Activated CD4-positive, alpha-beta T cell treated with anti-CD3 and anti-CD28 coated beads, Interleukin-2, amount 50 U/mL, for 24 hours (primary cell): ENCODE measurements at places on chromosomes 7 and 10.
A peak's percentile ranks its signal among the peaks of the same experiment; 100 is the strongest.

- no peak for DNase-seq
Measured at GRCh38 chr7:133265821-133266220, 12.9 kb downstream of the EXOC4 start.

GRCh38 chr10:51227897-51228713, 153.8 kb downstream of the PRKG1 start:
- DNase-seq, result no peak

DNA sequence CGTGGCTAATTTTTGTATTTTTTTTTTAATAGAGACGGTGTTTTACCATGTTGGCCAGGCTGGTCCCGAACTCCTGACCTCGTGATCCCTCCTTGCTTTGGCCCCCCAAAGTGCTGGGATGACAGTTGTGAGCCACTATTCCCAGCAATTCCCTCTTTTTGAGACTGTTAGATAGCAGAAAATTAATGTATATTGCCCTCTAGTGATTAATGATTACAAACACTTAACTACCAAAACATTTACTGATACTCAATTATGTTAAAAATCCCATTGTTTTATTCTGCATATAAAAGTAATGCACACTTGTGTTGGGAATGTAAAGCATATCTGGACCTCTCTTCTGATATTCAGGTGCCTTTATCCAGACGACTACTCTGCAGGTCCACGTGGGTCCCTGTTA, 41.2 kb upstream of the COBL start:
- DNase-seq, result no peak

DNA sequence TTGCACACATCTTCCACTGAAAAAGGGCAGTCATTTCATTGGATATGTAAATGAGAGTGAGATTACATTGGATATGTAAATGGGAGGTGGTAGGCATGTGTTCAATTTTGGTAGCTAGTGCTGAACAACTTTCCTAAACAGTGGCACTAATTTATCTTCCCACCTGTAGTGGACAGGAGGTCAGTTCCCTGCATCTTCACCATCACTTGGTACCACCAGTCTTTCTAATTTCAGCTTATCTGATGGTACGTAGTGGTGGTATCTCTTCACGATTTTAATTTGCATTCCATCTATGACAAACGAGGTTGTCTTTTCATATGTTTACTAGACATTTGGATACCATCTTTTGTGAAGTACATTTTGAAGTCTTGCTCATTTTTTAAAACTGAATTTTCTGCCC, 58.1 kb downstream of the PFKFB3 start:
- DNase-seq, result no peak

DNA sequence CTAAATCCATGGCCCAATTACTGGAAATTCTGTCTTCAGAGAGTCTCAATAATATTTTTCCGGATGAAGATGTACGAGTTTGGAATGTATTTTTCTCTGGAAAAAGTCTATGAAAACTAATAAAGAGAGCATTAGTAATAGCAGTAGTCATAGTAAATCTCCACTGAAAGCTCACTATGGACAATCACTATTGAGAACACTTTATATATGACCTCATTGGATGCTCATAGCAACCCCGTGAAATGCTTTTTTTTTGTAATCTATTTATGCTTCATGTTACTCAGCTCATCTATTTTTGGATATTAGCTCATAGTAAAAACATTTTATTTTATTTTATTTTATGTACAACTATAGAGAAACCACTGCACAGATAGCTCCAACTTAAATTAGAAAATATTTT, 94.3 kb upstream of the MYO3A start:
- no peak for DNase-seq

- no peak for DNase-seq
Measured at GRCh38 chr10:10772411-10772810, 245.3 kb upstream of the CELF2 start.

GRCh38 chr10:11594589-11595394, 16.7 kb downstream of the USP6NL start:
- no peak for DNase-seq

DNA sequence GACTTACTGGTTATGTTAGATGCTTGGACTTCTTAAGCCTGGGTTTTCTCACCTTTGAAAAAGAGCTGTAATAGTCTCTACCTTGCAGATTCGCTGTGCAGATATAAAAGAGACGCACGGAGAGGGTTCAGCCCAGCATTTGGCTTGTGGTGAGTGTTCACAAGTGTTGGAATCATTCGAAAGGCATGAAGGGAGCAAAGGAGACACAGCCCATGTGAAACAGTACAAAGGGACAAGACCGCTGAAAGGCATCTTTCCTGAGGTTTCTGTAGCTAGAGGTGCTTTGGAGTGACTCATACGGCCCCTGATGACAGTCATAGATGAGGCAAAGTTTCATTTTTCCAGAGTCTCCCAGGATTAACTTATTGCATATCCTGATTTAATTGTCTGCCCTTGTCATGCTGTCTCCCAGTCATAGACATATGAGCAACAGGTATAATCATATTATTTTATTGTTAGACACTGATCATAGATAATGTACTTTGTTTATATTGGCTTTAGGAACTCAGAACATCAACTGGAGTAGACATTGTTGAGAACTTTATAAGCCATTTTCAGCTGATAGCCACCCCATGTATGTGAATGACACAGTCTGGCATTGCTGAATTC, 171.1 kb downstream of the ADRA2A start:
- DNase-seq, result no peak

DNA sequence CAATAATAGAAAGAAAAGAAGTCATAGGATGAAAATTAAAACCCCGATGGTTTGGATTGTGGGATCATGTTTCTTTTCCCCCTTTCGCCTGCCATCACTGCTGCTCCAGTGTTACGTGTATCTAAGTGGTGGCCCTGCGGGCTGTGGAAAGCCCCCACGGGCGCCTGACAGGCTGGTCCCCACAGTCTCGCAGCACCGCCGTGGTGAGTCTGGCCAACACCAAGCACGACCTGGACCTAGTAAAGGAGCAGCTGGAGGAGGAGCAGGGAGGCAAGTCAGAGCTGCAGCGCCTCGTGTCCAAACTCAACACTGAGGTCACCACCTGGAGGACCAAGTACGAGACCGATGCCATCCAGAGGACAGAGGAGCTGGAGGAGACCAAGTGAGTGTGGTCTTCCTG, 19.5 kb downstream of the MYH16 start:
- no peak for DNase-seq

GRCh38 chr7:44727158-44727936, 21.3 kb upstream of the ZMIZ2 start:
- DNase-seq, result no peak

DNA sequence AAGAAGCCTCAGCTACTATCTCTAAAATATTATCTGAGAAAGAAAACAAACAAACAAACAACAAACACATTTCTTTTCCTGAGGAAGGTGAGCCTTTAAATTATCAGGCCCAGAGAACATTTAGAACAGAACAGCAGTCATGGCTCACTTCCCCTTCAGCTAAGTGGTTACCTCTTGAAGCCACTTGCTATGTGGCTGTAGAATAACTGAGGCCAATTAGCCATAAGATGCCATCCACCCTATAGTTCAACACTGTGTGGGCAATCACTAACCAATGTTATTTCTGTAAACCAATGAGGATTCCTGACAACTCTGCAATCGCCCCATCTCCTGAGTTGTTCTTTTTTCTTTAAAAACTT, 3.7 kb upstream of the UPP1 start:
- DNase-seq, result no peak

GRCh38 chr7:42186151-42186550, 50.9 kb downstream of the GLI3 start:
- no peak for DNase-seq

DNA sequence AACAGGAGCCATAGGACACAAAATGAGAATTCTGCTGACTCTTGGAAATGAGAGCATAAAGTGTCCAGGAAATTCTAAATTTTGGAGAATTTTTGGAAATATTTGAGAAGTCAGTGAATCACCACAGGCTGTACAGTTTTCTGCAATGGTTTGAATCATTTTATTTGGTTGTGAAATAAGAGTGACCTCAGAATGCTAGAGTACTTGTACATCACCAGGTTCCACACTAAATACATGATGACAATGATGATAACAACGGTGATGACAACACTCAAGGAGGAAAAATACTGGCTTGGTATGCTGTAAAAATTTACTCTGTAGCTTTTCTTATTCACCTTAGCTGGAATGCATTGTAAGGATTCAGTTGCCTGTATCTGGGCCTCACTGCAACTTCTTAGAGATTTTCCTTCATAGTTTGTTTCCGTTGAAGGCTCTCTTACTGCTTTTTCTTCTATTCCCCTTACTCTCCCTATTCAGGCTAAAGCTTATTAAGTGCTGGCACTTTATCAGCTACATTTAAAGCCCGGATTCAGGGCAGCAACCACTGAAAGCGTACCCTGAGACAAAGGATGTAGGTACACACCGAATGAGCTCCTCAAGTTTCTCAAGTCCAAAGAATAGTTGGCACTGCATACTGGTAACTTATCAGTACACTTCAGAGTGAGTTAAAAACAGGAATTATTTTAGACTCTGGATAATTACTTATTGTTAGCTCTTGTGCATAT, 30.2 kb upstream of the NME8 start:
- DNase-seq, result no peak

DNA sequence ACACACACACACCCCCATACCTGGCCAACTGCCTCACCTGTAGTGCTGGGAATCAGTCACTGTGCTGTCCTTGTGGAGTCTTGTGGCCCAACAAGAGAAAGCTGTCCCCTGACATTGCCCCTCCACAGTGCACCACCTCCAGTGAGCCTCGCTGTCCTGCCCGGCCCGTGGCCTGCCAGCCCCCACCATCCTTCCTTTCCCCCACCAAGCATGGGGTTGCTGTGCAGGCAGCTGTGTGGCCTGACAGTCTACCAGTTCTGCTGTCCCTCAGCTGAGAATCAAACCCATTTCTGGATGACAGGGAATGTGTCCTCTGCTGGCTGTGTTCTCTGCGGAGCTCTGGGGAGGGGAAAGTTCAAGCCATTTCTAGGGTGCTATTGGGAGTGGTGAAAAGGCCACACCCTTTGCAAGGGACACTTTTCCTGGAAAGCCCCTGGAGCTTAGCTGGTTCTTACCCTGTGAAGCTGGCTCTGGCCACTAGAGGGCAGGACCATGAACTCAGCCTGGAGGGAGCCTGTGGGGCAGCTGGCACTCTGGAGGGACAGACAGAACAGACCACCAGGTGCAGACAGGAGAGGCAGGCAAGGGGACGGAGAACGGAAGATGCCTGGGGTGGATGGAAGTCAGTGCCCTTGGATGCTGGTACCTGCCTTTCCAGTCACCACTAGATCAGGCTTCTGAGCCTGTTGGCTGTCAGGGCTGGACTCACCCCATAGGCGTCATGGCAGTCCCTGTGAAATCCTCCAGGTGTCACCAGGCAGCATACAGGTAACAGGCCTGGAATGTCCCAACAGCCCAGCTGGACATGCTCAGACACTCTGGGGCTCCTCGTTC, 10.5 kb upstream of the MTPAP start:
- DNase-seq, result peak; percentile 32

DNA sequence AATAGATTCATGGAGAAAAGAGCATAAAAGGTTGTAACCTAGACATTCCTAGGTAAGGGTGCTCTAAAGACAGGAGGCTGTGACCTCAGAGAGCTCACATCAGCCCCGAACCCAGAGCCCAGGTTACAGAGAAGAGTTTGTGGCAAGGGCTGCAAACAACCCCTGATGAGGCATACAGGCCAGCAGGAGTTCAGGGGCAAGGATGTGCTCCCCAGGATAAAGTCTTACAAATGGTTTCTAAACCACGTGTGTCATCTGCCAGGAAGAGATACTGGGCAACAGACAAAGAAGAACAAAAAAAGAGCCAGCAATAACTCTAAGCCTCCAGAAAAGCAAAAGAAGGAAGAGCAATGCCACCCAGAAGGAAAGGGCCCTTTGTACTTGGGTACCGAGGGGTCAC, 27.7 kb downstream of the NCAPG2 start:
- DNase-seq, result no peak

DNA sequence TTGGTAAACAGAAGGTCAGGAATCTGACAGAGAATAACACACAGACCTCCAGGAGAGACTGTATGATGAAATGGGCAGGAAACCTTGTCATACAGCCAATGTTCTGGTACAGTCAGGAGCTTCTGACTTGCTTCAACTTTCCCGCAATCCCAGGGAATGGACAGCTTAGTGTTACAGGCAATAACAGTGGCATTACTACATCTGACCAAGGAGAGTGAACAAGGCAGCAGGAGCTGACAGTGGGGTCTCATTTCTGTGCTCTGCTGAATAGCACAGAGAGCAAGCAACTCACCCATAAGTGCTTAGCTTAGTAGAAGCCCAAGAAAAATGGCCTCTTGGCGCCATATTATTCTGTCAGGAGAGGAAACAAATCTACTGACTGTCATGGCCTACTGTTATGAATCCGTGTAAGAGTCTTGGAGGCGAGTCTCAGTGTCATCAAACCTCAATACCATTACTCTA, 186.2 kb upstream of the MTPN start:
- no peak for DNase-seq

DNA sequence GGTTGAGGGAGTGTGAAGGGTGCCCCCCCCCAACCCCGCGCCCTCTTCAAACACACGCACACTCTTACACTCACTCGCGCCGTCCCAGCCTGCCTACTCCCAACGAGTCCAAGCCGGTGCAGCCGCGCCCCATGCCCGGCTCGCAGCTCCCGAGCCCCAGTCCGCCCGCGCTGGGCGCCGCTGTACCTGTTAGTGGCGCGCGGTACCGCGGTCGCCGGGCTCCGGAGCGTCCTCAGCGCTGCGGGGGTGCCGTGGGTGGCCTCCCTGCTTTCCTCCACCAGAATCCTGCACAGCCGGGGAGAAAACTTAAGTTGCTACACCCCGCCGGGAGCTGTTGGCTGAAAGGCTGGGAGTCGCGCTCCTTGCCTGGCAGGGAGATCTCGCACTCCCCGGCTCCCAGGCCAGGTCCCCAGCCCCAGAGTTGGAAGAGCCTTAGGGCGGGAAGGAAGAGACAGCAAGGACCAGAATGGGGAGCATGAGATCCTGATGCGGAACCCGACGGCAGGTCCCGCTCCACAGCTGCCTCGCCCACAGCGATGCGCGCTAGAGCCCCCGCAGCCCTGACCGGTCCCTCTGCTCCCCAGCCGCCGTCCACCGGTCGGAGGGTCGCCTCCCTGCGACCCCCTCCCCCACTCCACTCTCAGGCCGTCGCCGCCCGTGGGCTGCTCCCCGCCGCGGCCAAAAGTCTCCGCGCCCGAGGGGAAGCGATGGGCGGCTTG, 863 bp downstream of the ST8SIA6 start:
- DNase-seq, result peak; percentile 7

DNA sequence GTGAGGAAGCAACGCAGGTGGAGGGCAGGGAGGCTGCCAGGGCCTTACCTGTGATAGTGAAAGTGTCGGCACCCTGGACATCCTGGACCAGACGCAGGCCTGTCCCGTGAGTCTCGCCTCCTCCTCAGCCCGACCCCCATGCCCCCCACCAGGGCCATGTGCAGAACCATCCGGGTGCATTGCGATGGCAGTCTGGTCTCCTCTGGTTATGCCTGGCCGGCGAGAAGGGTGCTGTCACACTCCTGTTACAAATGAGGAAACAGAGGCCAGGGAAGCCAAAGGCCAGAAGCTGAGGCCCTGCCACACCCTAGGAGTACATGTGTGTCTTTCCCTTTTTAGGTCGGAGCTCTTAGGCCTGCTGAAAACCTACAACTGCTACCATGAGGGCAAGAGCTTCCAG, 7.2 kb downstream of the DEPP1 start:
- DNase-seq, result no peak
